Hypothalamus (tissue), 51 donors: ENCODE measurements at places on chromosomes 3 and 15.

DNA sequence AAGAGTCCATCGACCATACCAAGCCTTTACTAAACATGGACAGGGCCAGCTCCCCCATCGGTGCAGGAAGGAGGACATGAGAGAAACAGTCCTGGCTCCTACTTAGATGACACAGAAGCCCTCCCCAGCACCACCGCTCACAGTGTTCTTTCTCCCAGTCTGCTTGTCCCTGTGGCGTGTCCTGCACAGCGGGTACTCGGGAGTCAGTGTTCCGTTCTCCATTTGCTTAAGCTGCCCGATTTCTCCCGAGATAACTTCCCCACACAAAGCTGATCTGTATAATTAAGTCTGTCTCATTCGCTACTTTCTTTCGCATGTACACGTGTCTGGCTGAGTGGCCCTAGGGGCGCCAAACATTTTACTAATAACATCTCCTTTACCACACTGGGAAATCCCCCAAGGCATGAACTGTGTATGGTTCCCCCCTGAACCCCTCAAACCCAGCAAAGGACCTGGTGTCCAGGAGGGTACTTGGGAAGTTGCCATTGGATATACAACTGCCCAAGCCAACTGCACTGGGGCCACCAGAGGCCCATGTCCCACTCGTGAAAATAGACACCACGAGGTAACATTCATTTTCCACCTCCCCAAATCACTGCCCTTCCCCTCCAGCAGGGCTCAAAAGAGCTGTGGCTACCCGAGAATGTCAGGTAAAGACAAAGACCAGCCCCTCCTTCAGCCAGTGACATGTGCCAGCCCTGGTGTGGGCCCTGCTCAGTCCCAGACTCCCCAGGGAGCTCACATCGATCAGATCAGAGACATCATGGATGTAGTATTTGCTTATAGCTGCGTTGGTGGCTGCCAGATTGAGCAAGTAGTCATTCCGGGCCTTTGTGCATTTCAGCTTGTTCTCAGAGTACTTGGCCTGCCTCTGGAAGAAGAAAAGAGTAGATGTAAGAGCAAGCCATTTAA lies 96.5 kb upstream of the RAD18 start:
- no peak for DNase-seq

DNA sequence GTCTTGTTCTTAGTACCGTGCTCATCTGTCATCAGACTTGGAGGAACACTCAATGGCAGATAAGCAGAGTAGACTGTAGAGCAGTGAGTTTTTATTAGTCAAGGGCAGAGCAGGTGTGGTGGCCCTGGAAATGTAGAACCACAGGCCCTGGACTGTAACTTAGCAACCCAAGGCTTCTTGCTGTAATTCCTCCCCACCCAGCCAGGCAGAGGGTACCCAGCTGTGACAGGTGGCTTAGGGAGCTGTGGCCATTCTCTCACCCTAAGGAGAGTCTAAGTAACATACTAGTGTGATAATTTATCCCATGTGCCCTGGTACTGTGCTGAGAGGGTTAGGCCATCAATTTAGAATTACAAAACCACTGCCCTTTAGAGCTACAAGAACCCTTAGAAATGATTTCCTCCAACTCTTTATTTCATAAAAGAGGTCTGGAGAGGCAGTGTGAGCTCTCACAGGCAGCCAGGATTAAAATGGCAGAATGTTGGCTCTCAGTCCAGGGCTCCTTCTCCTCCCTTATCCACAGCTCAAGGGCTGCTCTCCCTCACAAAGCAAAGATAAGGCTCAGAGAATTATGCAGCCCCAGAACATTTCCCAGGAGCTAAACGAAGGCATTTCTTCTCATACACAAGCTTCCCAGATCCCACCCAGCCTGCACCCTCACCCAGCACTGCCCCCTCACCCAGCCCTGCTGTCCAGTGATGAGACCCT lies 3.0 kb downstream of the POMGNT2 start:
- DNase-seq: no peak

GRCh38 chr3:55658270-55658669 lies 171.2 kb upstream of the WNT5A start:
- DNase-seq: no peak

- no peak for DNase-seq
These were observed 8.2 kb downstream of the RTP3 start for GRCh38 chr3:46505953-46506352.

- no peak for DNase-seq
These were observed 2.2 kb upstream of the FBLN2 start for GRCh38 chr3:13546667-13547171.

DNA sequence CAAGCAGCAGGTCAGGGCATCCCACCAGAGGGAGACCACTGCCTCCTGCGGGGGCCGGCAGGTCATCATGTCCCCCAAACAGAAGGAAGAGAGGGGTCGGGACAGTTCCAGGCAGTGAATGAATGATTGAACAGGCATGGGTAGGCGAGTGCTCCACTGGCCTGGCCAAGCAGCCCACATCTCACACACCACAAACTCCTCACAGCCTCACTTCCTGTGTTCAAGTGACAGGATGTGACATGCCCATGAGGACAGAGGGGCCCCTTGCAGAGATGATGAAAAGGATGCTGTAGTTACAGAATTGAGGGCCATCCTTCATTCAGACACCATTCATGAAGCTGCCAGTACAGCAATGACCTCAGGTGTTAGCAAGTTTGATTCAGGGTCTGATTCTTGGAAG lies 3.7 kb downstream of the IQSEC1 start:
- no peak for DNase-seq

GRCh38 chr3:107308716-107309115 lies 68.5 kb upstream of the CCDC54 start:
- DNase-seq: no peak

DNA sequence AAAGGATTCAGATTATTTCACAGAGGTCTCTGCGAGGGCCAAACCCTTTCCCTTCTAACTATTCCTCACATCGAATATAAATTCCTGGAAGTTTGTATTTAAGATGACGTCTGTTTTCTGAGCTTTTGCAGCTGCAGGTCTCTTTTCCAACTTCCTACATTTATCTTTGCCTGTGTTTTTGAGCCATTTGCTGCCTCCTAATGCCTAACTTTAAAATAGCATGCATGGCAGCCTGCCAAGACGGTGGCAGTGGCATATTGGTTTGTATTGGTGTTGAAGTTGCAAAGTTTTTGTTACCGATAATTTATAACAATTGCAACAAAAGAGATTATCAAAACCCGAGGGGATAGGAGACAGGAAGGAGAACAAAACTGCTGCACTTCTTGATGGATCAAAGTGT lies 187.1 kb upstream of the DNAJC19 start:
- peak; percentile 8 for DNase-seq

DNA sequence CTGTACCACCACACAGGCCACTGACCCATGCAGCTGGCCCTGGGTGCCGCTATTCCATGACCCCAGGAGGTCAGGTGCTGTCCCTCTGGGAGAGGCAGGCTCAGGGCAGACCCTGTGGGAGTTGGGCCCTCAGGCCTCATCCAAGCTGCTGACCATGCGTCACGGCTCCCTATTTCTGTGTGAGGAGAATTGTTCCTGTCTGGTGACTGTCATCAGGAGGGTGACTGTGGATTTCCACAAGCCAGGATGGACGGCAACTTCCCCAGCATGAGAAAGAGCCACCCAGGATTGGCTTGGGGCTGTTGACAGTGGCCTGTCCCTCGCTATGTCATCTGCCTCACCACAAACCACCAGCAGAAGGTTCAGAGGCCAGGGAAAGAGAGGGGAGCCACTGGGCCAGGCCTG lies 41.4 kb downstream of the ZDHHC19 start:
- no peak for DNase-seq

- no peak for DNase-seq
These were observed 26.3 kb downstream of the DPH6 start for GRCh38 chr15:35519541-35520149.

- no peak for DNase-seq
These were observed 596.0 kb downstream of the NTRK3 start for GRCh38 chr15:87660251-87661129.

GRCh38 chr15:69603369-69604071 lies 150.9 kb downstream of the RPLP1 start:
- no peak for DNase-seq

DNA sequence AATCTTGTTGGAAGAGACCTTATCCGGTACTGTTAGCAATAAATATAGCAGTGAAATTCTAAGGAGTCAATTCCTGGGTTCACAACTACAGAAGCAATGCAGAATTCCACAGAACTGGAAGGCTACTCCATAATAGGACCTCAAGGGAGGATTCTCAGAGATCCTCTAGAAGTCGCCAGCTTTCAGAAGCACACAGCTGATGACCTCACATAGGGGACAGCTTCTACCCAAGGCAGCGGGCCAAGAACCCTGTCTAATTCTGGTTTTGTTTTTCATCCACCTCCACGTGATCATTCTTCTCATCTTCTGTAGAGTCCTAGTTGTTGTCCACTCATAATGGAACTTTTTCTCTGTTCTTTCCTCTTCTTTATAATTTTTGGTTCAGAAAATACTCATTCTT lies 99.4 kb downstream of the ERC2 start:
- DNase-seq: no peak

GRCh38 chr15:93180656-93181055 lies 91.6 kb upstream of the RGMA start:
- DNase-seq: no peak

- DNase-seq: no peak
These were observed 39.6 kb downstream of the SLCO2A1 start for GRCh38 chr3:133989936-133990702.

DNA sequence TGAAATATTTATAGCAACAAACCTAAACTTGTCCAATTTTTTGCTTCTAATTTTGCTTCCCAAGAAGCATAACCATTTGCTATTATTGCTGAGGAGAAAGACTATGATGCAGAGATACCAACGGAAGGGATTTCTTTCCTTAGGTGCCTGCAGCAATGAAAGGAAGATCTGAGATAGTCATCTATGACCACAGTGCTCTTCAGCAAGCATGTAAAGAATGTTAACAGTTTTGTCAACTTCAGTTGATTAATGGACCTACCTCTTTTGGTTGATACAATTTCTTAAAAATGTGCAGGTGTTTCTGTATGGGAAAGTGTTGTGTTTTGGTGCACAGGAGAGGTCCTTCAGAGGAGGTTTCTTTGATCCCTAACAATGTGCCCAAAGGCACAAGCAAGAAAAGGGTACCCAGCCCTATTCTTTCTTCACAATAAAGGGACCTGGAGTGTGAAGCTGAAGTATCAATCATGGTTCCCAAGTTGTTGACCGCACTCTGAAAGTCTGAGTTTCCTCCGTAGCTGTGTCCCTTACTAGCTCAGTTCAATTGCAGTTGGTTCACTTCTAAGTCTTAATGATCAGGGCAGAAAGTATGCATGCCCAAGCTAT lies 307.7 kb upstream of the KCNH8 start:
- no peak for DNase-seq

GRCh38 chr3:134503266-134503665 lies 17.4 kb downstream of the CEP63 start:
- no peak for DNase-seq

DNA sequence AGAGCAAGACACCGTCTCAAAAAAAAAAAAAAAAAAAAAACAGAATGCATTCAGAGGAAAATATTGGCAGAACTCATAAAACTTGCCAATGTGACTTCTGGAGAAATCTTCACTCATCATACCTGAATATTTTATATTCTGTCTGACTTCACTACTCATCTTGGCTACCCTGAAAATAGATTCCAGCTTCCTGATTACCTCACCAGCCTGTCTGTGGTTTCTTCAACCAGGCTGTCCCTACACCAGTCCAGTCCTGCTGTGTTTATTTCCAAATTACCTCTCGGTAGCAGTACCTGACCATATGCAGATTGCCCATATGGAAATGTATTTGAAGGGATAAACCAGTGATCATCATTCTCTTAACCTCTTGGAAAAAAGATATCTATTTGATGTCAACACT lies 9.3 kb upstream of the P3H2 start:
- DNase-seq: no peak

DNA sequence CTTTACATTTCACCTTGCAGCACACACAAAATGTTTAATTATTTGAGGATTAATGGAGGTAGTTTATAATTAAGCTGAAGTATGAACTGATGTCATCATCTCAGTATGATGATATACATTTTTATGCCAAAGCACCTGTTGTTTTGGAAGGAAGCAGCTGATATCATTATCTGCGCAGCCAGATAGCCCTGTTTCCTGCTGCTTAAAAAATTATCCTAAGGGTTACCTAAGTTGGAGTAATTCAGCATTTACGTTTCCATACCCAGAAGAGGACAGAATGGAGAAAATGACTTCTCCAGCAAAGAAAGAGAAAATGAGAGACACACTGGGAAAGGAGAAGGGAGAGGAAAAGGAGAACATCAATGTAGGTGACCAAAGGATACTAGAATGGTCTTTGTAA lies 370.3 kb upstream of the PLSCR5 start:
- DNase-seq: no peak

DNA sequence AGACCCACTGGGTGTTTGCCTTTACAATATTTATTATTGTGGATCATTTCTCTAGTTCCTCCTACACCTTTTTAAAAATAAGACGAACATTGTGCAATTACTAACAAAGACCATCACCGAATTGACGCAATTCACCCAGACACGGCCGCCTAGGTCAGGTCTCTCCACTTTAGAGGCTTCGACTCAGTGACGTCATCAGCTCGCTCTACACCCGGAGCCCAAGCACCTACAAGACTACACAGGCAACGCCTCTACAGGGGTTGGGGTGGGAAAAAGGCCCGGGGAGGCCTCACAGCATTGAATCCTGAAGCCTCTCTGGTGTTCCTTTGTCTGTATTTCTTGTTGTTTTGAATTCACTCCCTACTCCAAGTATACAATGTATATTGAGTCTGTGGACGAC lies 16.6 kb downstream of the ZIC4 start:
- no peak for DNase-seq

GRCh38 chr15:78708713-78709260 lies 67.8 kb upstream of the CHRNB4 start:
- DNase-seq: no peak

GRCh38 chr15:60531801-60532200 lies 52.9 kb upstream of the ICE2 start:
- DNase-seq: no peak

- no peak for DNase-seq
These were observed 8.9 kb upstream of the TKT start for GRCh38 chr3:53264718-53265117.

DNA sequence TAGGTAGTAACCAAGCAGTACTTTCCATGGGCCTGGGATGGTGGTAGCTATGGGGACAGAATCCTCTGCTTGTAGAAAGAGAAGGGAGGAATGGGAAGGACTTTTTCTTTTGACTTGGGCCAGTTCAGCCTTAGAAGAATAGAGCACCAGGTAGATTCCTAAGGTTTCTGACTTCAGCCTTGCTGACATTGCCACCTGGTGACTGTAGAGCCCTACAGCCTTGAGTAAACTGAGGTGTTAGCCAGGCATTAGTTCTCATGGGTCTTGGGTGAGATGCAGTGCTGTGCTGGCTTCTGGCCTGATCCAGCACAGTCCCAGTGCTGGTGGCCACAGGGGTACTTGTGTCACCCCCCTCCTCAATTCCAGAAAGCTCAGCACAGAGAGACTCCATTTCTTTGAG lies 171.1 kb downstream of the ZBBX start:
- DNase-seq: no peak

GRCh38 chr3:86990734-86991481 lies at the start of gene VGLL3:
TSS of gene VGLL3 (minus strand) at chr3:86991149. CDS start at chr3:86990743, 406 bp downstream.
- peak; percentile 7 for DNase-seq
